DND-41 (cell line): ENCODE measurements at places on chromosomes 13 and 19.

DNA sequence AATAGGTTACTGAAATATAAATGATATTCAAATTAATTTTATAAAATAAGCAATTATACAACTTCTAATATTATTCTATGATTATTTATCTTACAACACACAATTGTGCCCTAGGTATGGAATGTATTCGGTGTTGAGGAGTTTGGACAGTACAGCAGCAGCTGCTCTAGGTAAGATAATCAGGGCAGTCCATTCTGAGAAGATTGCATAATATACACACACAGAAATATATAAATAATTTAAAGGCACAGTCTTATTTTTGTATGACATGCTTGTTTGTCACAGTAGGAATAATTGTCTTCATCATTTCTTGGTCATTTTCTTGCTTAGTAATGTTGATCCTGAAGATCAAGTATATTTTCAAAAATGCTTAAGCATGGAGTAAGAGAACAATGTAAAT, 849.4 kb upstream of the MIR17HG start:
- H3K4me3 ChIP-seq, result no peak overlapping the region
- no peaks in the 10 kb centered on the region for H3K36me3 ChIP-seq
- no peak overlapping the region for H3K27ac ChIP-seq
- H3K27me3 ChIP-seq, result no peaks in the 10 kb centered on the region
- H3K4me1 ChIP-seq, result no peaks in the 10 kb centered on the region

DNA sequence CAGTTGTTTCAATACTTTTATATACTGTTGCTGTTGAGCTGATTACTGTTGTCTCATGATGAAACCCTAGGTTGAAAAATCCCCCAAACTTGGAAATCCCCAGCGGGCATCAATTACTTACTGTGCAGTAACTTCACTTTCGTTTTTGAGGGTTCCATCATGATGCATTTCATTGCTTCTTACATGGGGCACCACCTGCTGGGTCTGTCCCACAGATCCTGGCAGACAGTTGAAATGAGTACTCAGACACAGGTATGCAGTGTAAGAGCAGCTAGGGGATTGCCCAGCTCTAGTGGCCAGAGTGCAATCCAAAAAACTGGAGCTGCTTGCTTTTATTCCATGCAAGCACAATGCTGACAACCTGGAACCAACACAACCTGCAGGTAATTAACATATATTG, 132.5 kb upstream of the ZNF91 start:
- no peaks in the 10 kb centered on the region for H3K27me3 ChIP-seq
- no peaks in the 10 kb centered on the region for H3K36me3 ChIP-seq
- no peak overlapping the region for H3K4me3 ChIP-seq
- H3K27ac ChIP-seq, result no peak overlapping the region

DNA sequence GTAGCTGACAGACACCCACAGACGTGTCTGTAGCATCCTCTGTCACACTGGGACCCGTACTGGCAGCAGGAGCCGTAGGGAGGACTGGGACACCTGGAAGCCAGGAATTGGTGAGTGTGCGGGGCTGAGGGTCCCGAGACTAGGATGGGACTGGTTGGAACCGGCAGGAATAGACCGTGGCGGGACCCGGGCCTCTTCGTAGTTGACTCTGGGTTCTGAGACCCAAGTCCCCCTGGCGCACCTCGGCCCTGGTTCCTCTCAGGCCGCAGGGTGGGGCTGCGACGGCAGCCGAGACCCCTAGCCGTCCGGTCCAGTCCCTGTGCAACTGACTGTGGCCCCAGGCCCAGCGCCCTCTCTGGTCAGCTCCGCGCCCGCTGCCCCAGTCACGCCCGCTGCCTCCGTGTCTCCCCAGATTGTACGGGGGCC, 64.7 kb downstream of the ZNF823 start:
- H3K4me3 ChIP-seq, result no peak overlapping the region
- peaks cover 11% of the 10 kb centered on the region; the same call in 1 of the 2 replicates for H3K36me3 ChIP-seq
- no peaks in the 10 kb centered on the region for H3K4me1 ChIP-seq
- DNase-seq, result no peak
- H3K27me3 ChIP-seq, result no peaks in the 10 kb centered on the region

- no peaks in the 10 kb centered on the region for H3K36me3 ChIP-seq
- peaks cover 6% of the 10 kb centered on the region for H3K27me3 ChIP-seq
- H3K4me1 ChIP-seq, result no peaks in the 10 kb centered on the region
- H3K27ac ChIP-seq, result no peak overlapping the region
These were observed 32.2 kb upstream of the ZNF726 start for GRCh38 chr19:23882493-23882892.

- DNase-seq, result peak; percentile 37
- peaks cover 41% of the 10 kb centered on the region for H3K4me1 ChIP-seq
- no peaks in the 10 kb centered on the region for H3K27me3 ChIP-seq
- peak overlapping the region; percentile 65 for H3K4me3 ChIP-seq
- no peaks in the 10 kb centered on the region; the same call in 1 of the 2 replicates for H3K36me3 ChIP-seq
These were observed 18.1 kb upstream of the LRP3 start for GRCh38 chr19:33175886-33176669.

DNA sequence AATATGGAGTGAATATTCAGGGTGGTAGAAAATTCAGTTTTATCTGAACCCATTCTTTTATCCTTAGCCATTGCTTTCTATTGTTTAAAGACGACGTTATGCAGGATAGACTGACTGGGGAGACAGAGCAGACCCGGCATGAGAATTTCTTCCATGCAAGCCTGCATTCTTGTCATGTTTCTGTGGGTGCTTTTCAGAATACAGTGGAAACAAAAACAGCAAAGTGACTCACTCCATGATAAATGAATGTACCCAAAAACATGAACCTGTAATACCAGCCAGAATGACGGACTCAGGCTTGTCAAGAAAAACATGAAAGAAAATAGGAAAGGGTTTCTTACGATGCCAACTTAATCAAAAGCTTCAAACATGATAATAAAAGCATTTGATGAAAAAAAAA, 924.0 kb downstream of the EFNB2 start:
- H3K4me1 ChIP-seq, result no peaks in the 10 kb centered on the region
- H3K27me3 ChIP-seq, result no peaks in the 10 kb centered on the region
- H3K27ac ChIP-seq, result no peak overlapping the region
- H3K36me3 ChIP-seq, result no peaks in the 10 kb centered on the region
- H3K4me3 ChIP-seq, result no peak overlapping the region

DNA sequence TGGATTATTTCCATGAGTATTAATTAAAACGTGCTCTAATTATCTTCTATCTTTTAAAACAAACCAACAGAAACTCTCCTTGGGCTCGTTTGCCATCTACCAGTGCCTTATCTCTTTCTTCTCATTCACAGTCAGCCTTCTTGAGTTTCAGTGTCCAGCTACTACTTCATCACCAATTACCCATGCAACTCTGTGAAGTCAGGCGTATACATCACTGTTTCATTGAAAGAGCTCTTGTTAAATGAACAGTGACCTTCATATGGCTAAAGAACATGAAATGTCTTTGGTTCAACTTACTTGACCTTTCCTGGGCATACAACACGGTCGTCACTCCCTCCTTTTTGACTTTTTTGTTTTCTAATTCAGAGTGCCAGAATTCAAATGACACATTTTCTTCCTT, 5.2 kb upstream of the IFT88 start:
- no peak overlapping the region for H3K27ac ChIP-seq
- no peaks in the 10 kb centered on the region for H3K36me3 ChIP-seq
- H3K27me3 ChIP-seq, result no peaks in the 10 kb centered on the region
- no peak overlapping the region for H3K4me3 ChIP-seq
- no peak for DNase-seq

- no peaks in the 10 kb centered on the region for H3K27me3 ChIP-seq
- no peak overlapping the region for H3K27ac ChIP-seq
- H3K4me1 ChIP-seq, result no peaks in the 10 kb centered on the region
- no peaks in the 10 kb centered on the region for H3K36me3 ChIP-seq
- DNase-seq, result no peak
- H3K4me3 ChIP-seq, result no peak overlapping the region
These were observed 2301.2 kb downstream of the PCDH9 start for GRCh38 chr13:64928696-64929499.

DNA sequence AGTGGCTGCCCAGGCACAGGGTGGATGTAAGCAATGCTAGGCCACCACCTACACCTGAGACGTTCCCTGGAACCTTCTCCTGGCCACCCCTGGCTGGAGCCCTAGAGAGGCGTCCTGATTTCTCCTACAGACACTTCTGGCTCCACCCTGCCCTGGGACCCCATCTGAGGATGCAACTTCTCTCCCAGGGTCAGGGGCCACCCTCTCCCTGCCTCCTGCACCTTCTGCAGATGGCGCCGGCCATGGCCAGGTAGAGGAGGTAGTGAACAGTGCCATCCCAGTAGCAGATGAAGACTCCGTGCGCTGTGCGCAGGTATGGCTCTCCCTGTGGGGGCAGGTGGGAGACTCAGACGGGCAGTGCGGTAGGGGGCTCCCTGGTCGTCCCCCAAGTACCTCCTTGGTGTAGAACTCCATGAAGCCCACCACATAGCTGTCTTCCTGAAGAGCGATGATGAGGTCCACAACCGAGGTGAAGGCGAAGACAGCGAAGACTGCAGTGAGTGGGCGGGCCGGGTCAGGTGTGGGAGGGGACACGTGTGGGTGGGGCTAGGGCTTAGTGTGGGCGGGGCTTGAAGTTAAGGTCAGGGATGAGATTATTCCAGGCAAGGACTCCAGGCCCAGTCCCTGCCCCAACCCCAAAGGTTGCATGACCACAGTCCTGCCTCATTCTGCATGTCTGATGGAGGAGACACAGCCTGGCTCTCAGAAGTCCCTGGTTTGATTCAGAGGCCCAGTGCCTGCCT, 3.0 kb downstream of the TM6SF2 start:
- no peak for DNase-seq
- no peak overlapping the region for H3K27ac ChIP-seq
- H3K4me1 ChIP-seq, result no peaks in the 10 kb centered on the region
- H3K4me3 ChIP-seq, result no peak overlapping the region
- H3K36me3 ChIP-seq, result peaks cover 1% of the 10 kb centered on the region; the same call in 1 of the 2 replicates

GRCh38 chr13:101767131-101767530, 314.7 kb downstream of the ITGBL1 start:
- no peaks in the 10 kb centered on the region for H3K4me1 ChIP-seq
- no peaks in the 10 kb centered on the region for H3K36me3 ChIP-seq
- H3K4me3 ChIP-seq, result no peak overlapping the region
- no peak overlapping the region for H3K27ac ChIP-seq
- peaks cover 5% of the 10 kb centered on the region for H3K27me3 ChIP-seq

DNA sequence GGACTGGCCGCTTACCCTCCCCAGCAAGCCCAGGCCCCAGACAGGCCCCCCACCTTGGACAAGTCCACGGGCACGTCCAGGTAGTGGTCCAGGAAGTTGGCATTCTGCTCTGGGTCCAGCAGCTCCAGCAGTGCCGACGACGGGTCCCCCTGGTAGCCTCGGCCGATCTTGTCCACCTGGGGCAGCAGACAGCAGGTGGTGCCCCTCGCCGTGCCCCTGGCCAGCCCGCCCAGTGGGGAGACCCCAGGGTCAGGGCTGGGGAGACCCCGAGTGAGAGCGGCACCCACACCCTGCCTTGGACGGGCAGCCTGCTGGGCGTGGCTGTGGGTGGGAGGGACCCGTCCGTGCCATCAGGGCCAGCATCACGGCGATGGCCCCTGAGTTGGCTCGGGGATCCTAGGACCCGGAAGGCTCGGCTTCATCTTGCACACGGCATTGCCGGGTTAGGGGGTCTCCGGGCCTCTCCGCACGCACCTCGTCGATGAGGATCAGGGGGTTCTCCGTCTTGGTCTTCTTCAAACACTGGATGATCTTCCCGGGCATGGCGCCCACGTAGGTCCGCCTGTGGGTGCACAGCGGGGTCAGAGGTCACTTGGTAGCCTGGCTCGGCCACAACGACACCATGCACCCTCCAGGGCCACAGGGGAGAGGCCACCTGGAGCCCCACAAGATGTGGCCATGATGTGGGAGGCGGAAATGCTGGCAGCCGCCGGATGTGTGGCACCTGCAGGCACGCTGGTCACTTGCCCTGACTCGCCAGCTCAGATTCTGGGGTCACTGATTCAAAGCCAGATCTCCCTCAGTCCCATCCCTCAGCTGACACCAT, 6.3 kb downstream of the RPL36 start:
- peaks cover 87% of the 10 kb centered on the region for H3K36me3 ChIP-seq
- no peak for DNase-seq
- no peaks in the 10 kb centered on the region for H3K27me3 ChIP-seq
- H3K27ac ChIP-seq, result no peak overlapping the region

DNA sequence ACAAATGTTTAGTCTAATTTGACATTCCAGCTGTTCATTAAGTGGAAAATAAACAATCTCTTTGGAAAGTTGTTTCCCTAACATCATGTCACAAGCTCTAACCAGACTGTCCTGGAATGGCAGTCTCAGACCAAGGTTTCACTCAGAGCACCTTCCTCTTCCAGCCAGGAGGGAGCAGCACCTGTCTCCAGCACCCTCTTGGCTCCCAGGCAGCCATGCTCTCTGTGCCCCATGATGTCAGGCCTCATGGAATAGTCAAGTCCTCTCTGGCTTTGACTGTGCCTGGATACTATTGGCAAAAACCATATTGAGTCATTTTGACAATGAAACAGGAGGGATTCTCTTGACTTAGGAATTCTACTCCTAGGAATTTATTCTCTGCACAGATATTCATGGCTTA, 171.4 kb downstream of the OXGR1 start:
- no peak for DNase-seq
- H3K27ac ChIP-seq, result no peak overlapping the region
- no peaks in the 10 kb centered on the region for H3K4me1 ChIP-seq
- no peaks in the 10 kb centered on the region for H3K36me3 ChIP-seq

DNA sequence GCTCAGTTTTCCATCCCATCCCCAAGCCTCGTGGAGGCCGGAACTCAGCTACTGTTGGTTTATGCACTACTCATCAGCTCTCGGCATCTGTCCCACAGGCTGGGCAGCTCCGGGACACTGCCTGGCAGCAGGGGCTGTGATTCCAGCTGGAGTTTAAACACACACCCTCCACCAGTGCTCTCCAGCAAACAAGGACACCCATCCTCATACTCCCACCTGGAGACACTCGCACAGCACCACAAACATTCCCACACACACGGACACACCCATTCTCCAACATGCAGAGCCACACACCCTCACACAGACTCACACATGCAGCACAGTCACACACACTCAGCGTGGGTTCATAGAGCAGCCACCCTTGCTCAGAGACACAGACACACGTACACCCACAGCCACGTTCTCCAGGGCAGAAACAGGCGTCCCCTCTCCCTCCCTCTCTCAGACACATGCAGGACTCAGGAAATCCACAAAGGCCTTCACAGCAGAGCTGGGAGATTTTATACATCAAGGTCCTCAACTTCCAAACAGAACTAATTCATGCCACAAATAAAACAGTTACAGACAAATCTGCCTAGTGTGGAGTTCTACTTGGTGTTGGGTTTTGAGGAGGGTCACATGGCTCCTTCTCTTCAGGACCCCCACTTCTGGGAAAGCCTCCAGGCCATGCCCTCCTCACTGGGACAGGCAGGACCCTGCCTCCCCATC, 785.4 kb downstream of the UQCRFS1 start:
- no peaks in the 10 kb centered on the region for H3K27me3 ChIP-seq
- H3K4me3 ChIP-seq, result no peak overlapping the region
- H3K4me1 ChIP-seq, result peaks cover 59% of the 10 kb centered on the region
- peak overlapping the region; percentile 72 for H3K27ac ChIP-seq

DNA sequence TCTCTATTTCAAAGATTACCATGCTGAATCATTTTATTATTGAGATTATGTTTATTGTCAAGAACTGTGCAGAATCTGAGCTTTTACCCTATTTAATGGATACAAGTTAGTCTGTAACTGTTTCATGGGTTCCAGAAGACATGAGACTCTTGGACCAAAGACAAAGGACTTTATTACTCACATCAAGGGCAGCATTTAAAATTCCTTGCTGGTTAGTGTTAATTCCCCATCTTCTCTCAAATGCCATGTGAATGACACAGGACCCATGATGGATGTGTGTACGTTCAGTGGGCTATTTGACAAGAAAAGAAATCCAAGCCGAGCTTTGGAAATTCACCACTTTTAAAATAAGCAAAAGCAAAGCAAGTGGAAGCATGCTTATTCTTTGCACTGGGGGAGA, 139.9 kb downstream of the PCDH20 start:
- H3K36me3 ChIP-seq, result no peaks in the 10 kb centered on the region
- no peak for DNase-seq
- H3K27ac ChIP-seq, result no peak overlapping the region
- no peaks in the 10 kb centered on the region for H3K4me1 ChIP-seq
